ENCODE measurements at places on chromosomes 3 and 15. TPM values are rescaled to one million over a fixed set of nuclear protein-coding genes. Genes with fewer than 3 reads are reported as not detected.

GRCh38 chr3:66486646-66487045, 14.2 kb downstream of the LRIG1 start:
- peaks cover 16% of the 10 kb centered on the region for H3K4me1 ChIP-seq
- no peaks in the 10 kb centered on the region for H3K36me3 ChIP-seq
- no peaks in the 10 kb centered on the region for H3K27me3 ChIP-seq

- H3K27me3 ChIP-seq = no peaks in the 10 kb centered on the region
- DNase-seq = no peak
- H3K36me3 ChIP-seq = no peaks in the 10 kb centered on the region
- H3K4me1 ChIP-seq = no peaks in the 10 kb centered on the region
- no peak overlapping the region for H3K27ac ChIP-seq
- no peak overlapping the region for H3K4me3 ChIP-seq
Measured at GRCh38 chr3:97359977-97360376, 404.6 kb upstream of the ARL6 start.

FBXO40 gene
- total RNA-seq = not detected

- H3K4me1 ChIP-seq = no peaks in the 10 kb centered on the region
- no peak overlapping the region for H3K4me3 ChIP-seq
- no peak overlapping the region for H3K27ac ChIP-seq
- no peaks in the 10 kb centered on the region for H3K27me3 ChIP-seq
- H3K36me3 ChIP-seq = no peaks in the 10 kb centered on the region
Measured at GRCh38 chr3:134901461-134901860, 106.4 kb downstream of the EPHB1 start.

- H3K27me3 ChIP-seq = no peaks in the 10 kb centered on the region
- H3K27ac ChIP-seq = peak overlapping the region; percentile 62
- no peak for DNase-seq
- peaks cover 30% of the 10 kb centered on the region for H3K36me3 ChIP-seq
Measured at GRCh38 chr3:30661098-30661873, 54.9 kb downstream of the TGFBR2 start.

GRCh38 chr3:193996641-193997089, 139.3 kb upstream of the HES1 start:
- DNase-seq = no peak
- no peak overlapping the region for H3K4me3 ChIP-seq
- H3K27me3 ChIP-seq = no peaks in the 10 kb centered on the region
- H3K4me1 ChIP-seq = peaks cover 20% of the 10 kb centered on the region
- no peaks in the 10 kb centered on the region for H3K36me3 ChIP-seq

DNA sequence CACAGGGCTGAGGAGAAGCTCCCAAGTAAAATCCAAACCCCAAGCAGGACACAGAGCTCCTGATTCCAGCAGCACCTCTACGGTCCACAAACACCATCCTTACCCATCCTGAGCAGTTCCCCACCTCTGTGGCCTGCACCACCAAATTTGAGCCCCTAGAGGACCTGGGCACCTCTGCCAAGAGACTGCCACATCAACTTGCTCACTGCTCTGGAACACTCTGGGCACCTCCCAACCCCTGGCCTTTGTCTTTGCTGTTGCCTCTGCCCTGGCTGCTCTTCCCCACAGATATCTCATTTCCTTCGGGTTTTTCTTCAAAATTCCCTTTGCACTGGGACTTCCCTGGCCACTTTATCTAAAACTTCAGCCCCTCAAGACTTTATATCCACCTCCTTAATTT, 5.8 kb downstream of the RLBP1 start:
- H3K27me3 ChIP-seq = no peaks in the 10 kb centered on the region
- no peak overlapping the region for H3K27ac ChIP-seq
- no peaks in the 10 kb centered on the region for H3K4me1 ChIP-seq
- H3K4me3 ChIP-seq = no peak overlapping the region

GRCh38 chr15:68495981-68496705, 64.2 kb upstream of the ITGA11 start:
- no peaks in the 10 kb centered on the region for H3K36me3 ChIP-seq
- H3K4me1 ChIP-seq = peaks cover 3% of the 10 kb centered on the region
- no peak overlapping the region for H3K27ac ChIP-seq
- DNase-seq = no peak
- no peak overlapping the region for H3K4me3 ChIP-seq
- H3K27me3 ChIP-seq = no peaks in the 10 kb centered on the region

HES1 gene
- 22.6 TPM for total RNA-seq

DNA sequence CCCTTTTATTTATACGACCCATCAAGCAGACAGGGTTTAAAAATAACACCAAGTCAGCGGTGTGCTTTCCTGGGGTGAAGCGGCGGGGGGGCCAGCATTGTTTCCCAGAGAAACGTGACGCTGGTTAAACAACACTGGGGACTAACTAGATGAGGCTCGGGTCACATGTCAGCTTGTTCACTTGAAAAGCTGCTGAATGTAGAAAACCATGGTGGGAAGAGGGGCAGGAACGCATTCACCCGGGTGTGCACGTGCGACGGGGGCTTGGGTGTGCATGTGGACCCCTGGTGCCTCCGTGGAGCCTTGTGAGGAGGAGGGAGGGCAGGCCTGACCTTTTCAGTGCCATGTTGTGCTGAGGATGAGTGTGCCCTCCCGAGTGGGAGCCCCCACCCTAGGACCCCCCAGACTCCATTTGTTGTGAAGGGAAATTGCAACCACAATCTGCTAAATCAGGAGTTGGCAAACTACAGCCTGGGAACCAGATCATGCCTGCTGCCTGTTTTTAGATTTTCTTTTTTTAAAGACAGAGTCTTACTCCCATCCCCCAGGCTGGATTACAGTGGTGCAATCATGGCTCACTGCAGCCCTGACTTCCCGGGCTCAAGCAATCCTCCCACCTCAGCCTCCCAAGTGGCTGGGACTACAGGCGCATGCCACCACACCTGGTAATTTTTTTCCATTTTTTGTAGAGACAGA, 70.4 kb upstream of the CMTM7 start:
- no peaks in the 10 kb centered on the region for H3K27me3 ChIP-seq
- no peaks in the 10 kb centered on the region for H3K36me3 ChIP-seq
- no peaks in the 10 kb centered on the region for H3K4me1 ChIP-seq
- no peak for DNase-seq
- H3K4me3 ChIP-seq = no peak overlapping the region

Data from ascending aorta (tissue), 2 donors.